ENCODE measurements at places on chromosomes 2 and 18. TPM values are rescaled to one million over a fixed set of nuclear protein-coding genes. Genes with fewer than 3 reads are reported as not detected.

- peaks cover 24% of the 10 kb centered on the region for H3K4me1 ChIP-seq
- no peaks in the 10 kb centered on the region for H3K27me3 ChIP-seq
- peak overlapping the region; percentile 89 for H3K27ac ChIP-seq
- H3K36me3 ChIP-seq, result peaks cover 13% of the 10 kb centered on the region
- peak; percentile 64 for DNase-seq
Observed at GRCh38 chr2:100978582-100979191, 23.4 kb upstream of the RPL31 start.

- no peak for DNase-seq
- H3K4me1 ChIP-seq, result no peaks in the 10 kb centered on the region
- H3K27ac ChIP-seq, result no peak overlapping the region
Observed at GRCh38 chr2:125185691-125186270, 1160.7 kb downstream of the CNTNAP5 start.

DNA sequence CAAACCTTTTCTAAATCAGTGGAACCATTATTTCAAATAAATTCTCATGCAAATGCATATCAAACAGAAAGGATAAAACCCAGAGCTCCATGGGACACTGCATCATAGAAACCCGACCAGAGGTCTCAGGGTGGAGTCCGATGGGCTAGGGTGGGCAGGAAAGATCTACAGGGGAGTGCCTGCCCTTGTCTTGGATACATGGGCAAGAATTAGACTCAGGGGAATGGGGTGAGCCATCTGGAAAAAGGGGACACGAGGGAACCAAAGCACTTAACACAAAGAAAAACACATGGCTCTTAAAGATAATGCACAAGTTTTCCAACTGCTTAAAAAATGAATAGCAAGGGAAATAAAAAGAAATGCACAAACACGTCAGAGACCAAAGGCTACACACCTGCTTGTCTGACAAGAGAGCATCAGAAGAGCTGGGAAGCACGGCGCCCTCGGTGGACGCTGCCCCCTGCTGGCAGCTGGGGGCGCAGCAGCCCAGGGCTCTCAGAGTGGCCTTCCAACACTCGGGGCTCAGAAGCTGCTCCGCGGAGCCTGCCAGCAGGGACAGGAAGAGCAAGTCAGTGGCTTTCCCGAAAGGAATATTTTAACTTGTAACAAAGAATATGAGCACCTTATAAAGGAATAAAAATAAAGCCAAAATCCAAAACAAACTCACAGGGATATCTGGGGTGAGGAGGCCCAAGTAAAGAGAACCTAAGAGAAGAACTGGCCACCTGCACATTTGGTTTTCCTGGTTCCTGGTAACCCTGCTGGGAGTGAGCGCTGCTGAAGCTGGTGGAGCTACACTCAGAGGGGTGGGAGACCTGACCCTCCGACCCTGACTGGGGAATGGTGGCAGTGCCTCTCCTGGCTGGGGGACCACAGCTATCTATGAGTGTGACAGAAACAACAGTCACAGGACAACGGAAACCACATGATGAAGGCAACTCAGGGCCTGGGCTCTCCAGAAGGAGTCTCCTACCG, 54.5 kb downstream of the SIGLEC15 start:
- no peak overlapping the region for H3K27ac ChIP-seq
- H3K27me3 ChIP-seq, result no peaks in the 10 kb centered on the region
- H3K4me3 ChIP-seq, result no peak overlapping the region
- DNase-seq, result no peak
- H3K4me1 ChIP-seq, result peaks cover 4% of the 10 kb centered on the region
- peaks cover 12% of the 10 kb centered on the region for H3K36me3 ChIP-seq

DNA sequence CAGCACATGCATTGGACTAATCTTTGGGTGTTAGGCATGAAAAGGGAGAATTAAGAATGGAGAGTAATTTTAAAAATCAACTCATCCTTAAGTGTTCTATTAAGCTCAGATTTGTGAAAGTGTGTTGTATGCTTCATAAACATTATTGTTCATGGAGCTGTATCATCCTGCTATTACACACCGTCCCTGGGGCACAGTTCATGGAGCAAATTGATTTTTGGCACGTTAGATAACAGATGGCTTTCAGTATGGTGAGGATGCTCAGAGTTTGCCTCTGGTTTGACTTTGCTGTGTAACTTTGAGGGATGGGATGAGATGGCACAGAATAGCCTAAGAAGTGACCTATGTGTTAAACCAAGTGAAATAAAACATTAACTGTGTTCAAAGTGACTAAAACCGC, 97.1 kb downstream of the MGAT5 start:
- peaks cover 10% of the 10 kb centered on the region for H3K4me1 ChIP-seq
- no peak overlapping the region for H3K4me3 ChIP-seq

DNA sequence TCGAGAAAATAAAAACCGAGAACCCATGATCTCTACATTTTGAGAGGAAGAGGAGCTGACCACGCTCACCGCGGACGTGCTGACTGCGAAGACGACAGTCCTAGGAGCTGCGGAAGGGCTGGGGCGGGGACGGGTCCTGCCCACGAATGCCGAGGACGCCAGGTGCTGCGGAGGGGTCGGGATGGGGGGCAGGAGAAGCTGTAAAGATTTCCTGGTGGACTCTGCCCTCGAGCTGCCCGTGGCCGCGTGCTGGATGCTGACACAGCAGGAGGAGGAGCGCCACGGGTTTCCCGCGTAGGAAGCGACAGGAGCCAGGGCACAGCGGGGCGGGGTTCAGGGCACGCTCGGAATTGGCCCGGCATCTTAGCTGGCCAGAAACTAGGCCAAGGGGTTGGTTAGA, 22.2 kb downstream of the ZSCAN30 start:
- peak overlapping the region; percentile 28 for H3K27ac ChIP-seq
- no peak for DNase-seq
- peaks cover 5% of the 10 kb centered on the region for H3K36me3 ChIP-seq
- peak overlapping the region; percentile 81 for H3K4me3 ChIP-seq
- H3K27me3 ChIP-seq, result no peaks in the 10 kb centered on the region

The CFAP210 gene
- total RNA-seq, result not detected

The CHRNA1 gene
- total RNA-seq, result not detected

The BMPR2 gene
- 111 TPM for total RNA-seq

All from thoracic aorta (tissue), 2 donors.